ENCODE measurements at places on chromosomes 12 and 14.

DNA sequence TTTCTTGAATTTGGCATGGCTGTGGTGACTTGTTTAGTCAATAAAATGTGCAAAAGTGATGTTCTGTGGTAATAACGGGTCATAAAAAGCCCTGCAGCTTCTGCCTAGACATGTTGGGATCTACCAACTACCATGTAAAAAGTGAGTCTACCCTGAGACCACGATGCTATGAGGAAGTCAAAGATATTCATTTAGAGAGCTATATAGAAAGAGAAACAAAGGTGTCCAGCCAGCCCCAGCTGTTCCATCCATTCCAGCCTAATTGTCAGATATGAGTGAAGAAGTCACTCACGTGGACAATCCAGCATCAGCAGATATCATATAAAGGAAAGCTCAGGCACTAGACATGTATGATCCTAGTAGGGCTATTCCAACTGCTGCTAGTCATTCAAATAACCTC is 117.2 kb upstream of the SSTR1 start:
- no peak for DNase-seq

GRCh38 chr12:19855851-19856250 is 416.6 kb downstream of the AEBP2 start:
- DNase-seq, result no peak

DNA sequence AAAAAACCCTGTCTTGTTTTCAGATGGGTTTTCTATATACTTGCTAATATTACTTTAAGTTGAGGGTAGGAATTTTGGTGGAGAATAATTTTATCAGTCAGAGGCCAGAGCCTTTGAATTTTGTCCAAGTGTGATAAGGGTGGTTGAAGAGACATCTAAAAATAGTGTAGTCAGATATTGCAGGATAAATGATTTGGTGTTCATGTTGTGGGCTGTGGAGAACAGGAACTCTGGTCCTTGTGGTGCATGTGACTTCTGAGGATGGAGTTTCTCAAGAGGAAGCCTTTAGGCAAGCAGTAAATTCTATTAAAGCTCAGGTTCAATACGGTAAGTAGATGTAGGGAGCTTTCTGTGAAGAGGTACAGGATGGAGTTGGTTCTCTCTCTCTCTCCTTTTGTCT is 2.8 kb downstream of the ADAM21 start:
- no peak for DNase-seq

- DNase-seq, result no peak
Measured at GRCh38 chr12:10661338-10661737, 12.5 kb downstream of the STYK1 start.

- no peak for DNase-seq
Measured at GRCh38 chr12:19639781-19640415, 200.6 kb downstream of the AEBP2 start.

Data from NT2/D1 (cell line).